ENCODE measurements at places on chromosomes 2 and 18.
A peak's percentile ranks its signal among the peaks of the same experiment; 100 is the strongest.

- no peak for DNase-seq
These were observed 38.9 kb upstream of the PNO1 start for GRCh38 chr2:68118816-68119215.

DNA sequence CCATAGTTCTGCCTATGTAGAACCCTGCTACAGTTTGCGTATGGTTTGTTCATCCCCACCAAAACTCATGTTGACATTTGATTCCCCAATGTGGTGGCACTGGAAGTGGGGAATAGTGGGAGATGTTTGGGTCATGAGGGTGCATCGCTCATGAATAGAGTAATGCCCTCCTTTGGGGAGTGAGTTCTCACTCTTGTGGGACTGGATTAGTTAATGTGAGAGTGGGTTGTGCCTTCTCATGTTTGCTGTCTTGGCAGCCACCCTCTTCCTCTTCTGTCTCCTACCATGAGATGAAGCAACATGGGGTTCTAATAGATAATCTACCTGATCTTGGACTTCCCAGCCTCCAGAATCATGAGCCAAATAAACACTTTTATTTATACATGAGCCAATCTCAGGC is 237.2 kb upstream of the APCDD1 start:
- DNase-seq = peak; percentile 36

GRCh38 chr2:134411279-134411827 is 157.5 kb downstream of the MGAT5 start:
- DNase-seq = no peak

GRCh38 chr18:60656553-60656952 is 284.0 kb upstream of the MC4R start:
- peak; percentile 39 for DNase-seq

- DNase-seq = no peak
These were observed 30.6 kb upstream of the PPP1R1C start for GRCh38 chr2:181955010-181955409.

DNA sequence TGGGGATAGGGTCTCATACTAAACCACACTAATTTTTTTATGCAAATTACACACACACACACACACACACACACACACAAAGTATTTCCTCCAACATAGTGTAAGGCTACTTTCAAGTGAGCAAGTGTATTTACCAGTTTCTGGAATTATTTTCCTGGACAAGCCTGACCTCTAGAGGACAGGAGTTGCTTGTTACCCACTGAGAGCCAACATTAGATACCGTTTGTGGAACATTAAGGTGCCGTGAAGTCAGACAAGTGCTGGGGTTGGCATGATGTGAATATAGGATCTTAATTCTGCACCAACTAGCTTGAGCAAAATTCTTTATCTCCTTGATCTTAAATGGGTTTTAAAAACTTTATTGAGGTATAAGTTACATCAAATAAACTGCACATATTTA is 39.3 kb upstream of the SERPINB2 start:
- DNase-seq = peak; percentile 70

DNA sequence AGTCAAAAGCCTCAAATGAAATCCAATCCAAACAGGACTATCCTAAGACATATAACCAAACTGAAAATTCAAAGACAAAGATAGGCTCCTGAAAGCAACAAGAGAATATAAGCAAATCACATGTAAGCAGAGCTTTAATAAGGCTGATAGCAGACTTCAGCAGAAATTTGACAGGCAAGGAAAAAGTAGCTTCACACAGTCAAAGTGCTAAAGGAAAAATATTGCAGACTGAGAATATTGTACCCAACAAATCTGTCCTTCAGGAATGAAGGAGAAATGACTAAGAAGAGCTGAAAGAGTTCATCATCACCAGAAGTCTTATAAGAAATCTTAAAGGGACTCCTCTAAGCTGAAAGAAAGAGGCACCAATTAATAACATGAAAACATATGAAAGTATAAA is 150.0 kb downstream of the EVA1A start:
- DNase-seq = no peak

DNA sequence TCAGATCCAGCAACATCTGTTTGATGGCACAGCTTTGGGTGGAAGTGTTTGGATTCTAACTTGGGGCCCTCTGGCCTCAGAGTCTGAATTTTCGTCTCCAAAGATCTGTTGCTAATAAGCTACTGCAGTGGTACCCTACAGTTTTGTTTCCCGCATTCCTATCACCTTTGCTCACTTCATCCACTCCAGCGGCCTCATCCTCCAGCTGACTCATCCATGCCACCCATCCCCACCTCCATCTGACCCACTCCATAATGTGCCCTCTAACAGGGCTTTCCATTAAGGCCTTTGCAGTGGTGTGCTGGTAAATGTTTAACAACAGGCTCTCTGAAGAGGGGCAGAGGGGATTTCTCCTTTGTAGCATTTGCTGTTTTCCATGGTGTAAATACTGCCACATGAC is 225.5 kb downstream of the TGIF1 start:
- no peak for DNase-seq

- no peak for DNase-seq
These were observed 9.7 kb downstream of the UXS1 start for GRCh38 chr2:106184394-106184793.

DNA sequence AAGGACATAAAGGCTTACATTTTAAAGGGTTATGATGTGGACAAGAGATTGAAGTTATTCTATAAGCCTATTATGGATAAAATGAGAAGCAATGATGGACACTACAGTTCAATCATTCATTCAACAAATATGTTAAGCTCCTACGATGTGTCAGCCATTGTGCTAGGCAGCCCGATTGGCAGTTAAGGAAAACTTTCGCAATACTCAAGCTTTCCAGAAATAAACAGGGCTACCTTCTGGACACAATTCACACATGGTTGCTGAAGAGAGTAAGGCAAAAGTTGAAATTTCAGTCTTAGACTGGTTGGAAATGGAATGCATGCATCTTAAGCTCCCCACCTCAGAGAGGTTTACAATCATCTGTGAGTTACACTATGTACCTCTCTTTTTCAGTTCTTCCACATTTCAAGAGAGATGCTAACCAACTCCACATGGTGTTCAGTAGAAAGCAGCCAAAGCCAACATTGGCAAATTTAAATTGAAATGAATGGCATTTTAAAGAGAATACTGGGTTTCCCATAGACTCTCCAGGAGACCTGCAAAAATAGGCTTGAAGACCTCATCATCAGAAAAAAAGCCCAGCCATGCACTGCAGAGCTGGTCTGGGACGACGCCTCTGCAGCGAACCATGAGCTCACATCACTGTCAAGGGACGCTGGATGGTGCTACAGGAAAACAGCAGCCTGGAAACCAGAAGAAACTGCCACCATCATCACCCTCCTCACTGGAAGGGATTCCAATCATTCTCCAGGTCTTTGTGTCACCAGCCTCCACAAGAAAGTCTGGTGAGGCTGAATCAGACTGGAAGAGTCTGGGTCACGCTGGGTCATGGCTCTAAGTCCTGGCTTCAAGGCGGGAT is 276.3 kb downstream of the AFF3 start:
- DNase-seq = no peak

DNA sequence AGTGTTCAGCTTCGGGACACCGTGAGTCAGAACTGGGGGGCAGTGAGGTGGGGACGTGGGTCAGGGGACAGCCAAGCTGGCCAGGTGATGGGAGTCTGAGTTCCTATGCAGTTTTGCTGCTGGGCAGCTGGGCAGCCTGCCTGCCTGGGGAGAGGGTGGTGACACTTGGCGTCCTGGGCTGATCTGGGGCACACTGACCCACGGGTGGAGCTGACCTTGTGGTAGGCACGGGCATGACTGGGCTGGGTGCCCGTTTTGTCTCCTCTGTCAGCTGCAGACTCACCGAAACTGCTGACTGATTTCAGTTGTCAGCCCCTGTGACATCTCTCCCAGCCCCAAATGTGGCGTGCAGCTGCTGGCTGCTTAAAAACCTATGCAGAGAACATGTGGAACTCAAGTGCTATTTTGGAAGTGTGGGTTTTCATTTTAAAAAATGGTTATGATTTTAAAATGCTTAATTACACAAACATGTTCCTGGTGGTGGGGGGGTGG is 32.6 kb upstream of the E2F6 start:
- no peak for DNase-seq

- DNase-seq = no peak
These were observed 4.5 kb downstream of the PSTPIP2 start for GRCh38 chr18:46067438-46068007.
